ENCODE measurements at places on chromosomes 4 and X.

- DNase-seq = no peak
Observed at GRCh38 chr4:97910005-97910404, 233.3 kb downstream of the STPG2 start.

GRCh38 chr4:3287972-3288570 is 4.8 kb upstream of the RGS12 start:
- no peak for DNase-seq

- no peak for DNase-seq
Observed at GRCh38 chrX:113384628-113385027, 544.0 kb upstream of the AMOT start.

- no peak for DNase-seq
Observed at GRCh38 chrX:136028383-136028984, 43.2 kb downstream of the SLC9A6 start.

DNA sequence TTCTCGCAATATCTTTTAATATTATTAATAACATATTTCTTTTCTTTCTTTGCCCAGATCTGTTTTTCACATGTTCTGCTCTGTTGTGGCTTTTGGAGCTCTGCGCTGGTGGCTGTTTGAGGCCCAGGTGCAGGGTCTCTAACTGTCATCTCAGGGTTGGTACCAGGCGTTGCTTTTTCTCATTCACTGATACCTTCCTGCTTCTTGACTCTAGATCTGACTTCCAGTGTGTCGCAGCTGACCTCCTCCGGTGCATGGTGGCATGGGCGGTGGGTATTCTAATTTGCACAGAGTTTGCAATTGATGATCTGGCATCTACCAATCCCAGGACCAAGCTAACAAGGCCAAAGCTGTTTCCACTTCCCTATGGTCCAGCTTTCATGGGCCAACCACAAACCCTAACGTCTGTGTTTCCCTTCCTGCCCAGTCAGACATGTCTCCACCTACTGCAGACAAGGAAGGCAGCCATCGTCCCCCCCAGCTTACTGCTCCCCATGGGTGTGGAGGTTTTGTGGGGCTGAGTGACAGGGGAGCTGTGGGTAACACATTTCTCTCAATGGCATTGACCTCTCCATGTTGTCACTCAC is 25.2 kb downstream of the LETM1 start:
- no peak for DNase-seq

- no peak for DNase-seq
Observed at GRCh38 chr4:124953061-124953460, 240.5 kb upstream of the ANKRD50 start.

- DNase-seq = no peak
Observed at GRCh38 chrX:152343306-152343705, 107.8 kb downstream of the GABRA3 start.

DNA sequence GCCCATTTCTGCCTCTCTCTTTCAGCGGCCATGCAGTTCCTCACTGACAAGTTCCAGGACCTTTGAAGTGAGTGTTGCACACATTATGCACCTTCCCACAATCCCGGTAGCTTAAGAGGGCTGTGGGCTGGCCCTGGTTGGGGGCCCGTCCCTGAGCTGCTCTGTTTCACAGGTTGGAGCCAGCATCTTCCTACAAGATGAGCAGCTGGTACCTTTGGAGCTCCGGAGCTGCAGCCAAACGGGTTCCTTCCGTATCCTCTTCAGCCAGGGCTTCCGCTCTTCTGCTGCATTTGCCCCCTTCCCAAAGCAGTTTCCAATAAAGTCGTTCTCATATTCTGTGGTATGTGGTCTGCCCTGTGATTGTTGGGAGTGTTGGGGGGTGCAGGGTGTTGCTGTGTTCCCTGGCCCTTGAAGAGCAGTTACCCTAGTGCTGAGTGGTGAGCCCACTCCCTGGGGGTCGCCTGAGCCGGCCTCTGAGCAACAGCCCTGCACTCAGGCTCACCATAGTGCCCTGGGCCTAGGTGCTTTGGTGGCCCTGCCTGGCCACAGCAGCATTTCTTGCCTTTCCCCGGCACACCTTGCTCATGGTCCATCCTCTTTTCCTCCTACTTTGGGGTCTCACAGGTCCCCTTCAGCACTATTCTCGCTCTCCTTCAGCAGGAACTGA is 60.4 kb downstream of the CXorf49B start:
- no peak for DNase-seq

GRCh38 chr4:158169931-158170690 is 2.7 kb downstream of the GASK1B start:
- no peak for DNase-seq

GRCh38 chr4:168522829-168523489 is 26.1 kb downstream of the PALLD start:
- DNase-seq = no peak

DNA sequence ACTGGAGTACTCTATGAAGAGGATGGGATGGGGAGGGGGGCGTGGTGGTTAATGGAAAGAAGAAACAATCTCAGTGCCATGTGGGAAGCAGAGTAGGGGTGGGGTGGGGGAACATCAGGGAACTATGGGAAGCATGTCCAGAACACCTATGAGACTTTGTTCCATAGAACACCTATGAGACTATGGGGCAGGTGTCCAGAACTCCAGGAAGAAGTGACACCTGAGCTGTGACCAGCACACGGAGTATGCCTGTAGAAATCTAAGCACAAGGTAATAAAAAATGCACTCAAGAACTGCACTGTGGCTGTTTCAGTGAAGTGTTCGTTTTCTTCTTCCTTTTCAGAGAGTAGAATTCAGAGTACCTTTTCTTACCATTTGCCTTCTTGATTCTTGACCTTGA is 704.8 kb upstream of the TENM3 start:
- no peak for DNase-seq

DNA sequence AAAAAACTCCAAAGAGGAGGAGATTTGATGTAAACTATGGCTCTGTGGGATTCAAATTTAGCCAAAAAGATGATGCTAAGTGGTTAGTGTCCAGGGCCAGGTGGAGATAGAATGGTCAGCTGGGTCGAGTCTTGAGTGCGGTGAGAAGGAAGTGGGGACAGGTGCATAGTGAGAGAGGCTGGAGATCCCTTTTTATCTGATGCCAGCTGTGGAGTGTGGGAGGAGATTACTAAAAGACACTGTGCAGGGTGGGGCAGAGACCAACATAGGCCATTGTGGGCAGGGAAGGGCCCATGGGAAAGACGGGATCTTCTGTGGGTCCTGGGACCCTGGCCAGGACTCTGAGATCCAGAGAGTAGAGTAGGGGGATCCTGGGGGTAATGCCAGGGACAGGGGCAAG is 34.6 kb upstream of the LEF1 start:
- no peak for DNase-seq

DNA sequence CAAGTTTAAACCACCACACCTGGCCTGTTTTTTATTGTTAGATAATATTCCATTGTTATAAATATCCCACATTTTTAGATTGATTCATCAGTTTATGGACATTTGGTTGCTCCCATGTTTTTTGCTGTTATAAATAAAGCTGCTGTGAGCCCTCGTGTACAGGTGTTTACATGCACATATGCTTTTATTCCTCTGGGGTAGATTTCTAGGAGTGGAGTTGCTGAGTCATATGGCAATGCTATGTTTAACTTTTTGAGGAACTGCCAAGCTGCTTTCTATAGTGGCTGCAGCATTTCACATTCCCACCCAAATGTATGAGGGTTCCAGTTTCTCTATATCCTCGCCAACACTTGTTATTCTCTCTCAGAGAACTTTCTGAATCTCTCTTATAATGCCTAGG is 90.5 kb downstream of the TBL1X start:
- no peak for DNase-seq

Data from substantia nigra (tissue), 51 donors.